ENCODE measurements at places on chromosomes 16 and 17.

DNA sequence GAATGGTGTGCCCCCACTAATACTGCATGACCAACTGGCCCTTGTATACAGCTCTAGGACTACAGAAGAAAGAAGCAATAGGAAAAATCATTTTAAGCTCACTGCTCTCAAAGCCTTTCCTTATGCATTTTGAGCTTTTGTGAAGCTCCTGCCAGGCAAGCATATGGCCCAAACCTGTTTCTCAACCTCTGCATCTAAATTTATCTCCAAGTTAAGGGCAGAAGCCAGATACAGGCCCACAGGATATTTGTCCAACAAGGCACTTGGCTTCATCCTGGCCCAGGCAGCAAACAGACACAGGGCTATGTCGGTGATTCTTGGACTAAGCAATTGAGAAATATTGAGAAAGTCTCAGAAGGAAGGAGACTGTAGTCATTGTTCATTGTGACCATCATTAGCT is 43.9 kb downstream of the CCT6B start:
- no peak for DNase-seq

DNA sequence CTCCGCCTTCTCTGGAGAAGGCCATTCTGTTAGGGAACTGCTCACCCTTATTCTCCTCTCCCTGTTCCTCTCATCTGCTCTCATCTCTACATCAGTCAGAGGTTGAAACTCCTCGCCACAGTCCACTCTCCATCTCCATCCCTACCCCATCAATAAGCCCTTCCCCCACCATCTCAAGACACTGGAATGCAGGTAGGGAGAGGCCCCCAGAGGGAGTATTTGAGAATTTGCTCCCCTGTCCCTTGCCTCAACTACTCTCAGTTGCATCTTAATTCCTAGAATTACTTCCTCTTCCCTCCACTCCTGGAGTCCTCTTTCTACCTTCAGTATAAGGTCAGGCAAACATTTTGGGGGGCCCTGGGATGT is 2.0 kb upstream of the AATF start:
- no peak for DNase-seq

DNA sequence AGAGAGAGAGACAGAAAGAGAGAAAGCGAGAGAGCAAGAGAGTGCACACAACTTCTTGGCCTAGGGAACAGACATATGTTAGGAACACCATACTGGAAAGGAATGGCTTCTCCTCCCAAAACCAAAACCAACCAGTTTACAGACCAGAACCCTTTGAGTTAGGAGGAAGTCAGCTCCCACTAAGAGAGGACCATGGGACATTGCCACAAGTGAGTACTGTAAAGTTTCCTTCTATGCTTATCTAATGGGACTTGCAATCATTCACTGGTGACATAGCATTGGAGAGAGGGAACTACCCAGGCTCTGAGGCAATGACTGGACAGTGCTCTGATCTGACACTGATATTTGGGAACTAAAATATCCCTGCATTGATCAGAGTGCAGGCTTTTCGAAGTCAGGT is 32.4 kb downstream of the TBC1D3B start:
- no peak for DNase-seq

DNA sequence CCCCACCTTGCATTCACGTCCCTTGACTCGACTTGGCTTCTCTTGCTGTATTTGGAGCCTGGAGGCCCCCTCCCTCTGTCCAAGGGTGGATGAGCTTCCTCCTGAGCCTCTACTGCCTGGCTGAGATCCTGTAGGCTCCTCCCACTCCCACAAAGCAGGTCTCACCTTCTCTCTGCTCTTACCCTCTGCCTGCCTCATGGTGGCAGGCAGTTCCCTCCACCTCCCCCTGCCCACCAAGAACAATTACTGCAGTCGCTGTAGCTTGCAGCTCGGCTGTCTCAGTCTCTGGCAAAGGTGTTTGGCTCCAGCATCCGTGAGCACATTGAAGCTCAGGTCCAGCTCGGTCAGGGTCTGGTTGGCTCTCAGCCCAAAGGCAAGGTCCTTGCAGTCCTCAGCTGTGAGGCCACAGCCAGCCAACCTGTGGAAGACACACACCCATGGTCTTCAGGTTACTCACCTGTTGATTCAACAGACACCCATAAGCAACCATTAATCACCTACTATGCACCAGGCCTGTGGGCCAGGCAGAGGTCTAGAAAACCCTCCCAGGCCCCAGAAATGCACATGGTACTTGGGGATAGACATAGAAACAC is 42.6 kb downstream of the NLRP1 start:
- DNase-seq: peak; percentile 30

GRCh38 chr16:28260193-28260592 is 32.1 kb upstream of the SBK1 start:
- DNase-seq: no peak

GRCh38 chr17:79117905-79118487 is 43.4 kb downstream of the ENGASE start:
- DNase-seq: no peak

DNA sequence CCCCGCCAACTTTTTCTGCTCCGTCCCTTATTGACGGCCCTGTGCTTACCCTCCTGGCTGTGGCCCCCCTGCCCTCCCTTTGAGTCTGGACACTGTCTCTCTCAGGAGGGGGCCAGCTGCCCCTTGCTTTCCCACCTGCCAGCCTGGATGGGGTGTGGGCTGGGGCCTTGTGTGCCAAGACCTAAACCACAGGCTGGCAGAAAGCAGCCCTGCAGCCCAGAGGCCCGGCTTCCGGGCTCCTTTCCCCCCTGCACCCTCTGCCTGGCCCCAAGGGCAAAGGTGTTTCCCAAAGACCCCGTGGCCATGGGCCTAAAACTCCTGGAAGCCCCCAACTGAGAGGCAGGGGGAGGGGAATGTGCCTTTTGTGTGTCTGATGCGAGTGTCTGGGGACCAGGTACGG is 17.5 kb downstream of the GPT2 start:
- DNase-seq: no peak

DNA sequence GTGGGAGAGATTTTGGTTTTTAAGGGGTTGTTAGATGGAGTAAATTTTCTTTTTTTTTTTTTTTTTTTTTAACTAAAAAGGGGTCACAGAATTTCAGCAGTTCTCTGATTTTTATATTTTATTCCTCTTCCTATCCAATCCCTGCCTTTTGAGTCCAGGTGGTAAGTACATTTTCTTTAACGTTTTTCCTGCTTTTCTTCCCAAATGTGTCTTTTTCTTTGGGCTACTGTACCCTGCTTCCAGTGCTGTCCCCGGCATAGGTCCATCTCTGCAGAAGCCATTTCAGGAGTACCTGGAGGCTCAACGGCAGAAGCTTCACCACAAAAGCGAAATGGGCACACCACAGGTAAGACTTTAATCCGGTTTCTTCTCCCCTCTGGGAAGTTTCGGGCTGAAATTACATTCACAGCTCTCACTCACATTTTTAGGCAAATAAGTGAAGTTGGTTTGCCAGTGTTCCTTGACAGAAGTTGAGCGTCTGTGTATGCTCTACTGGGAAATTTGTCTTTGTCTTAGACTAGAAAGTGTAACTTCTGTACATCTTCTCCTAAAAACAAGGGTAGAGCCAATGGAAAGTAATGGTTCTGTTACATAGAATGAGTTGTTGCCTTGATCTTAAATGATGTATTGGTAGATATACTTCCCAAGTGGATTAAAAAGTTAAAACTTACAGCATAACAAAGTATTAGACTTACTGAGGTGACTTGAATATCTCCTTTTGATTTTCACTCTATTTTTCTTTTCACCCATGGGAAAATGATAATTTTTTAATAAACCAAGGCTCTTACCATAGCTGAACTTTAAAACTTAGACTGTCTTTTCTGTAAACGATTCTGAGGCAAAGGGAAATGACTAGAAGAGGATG is 54.5 kb downstream of the TUBD1 start:
- DNase-seq: no peak

GRCh38 chr16:48435906-48436305 is 50.7 kb upstream of the SIAH1 start:
- DNase-seq: no peak

- DNase-seq: no peak
These were observed 214.3 kb downstream of the IRX3 start for GRCh38 chr16:54072237-54072636.
